NCI-H1436 treated with DMSO at 0.1 percent for 48 hours (cell line): ENCODE measurements at places on chromosomes 3 and 15.

DNA sequence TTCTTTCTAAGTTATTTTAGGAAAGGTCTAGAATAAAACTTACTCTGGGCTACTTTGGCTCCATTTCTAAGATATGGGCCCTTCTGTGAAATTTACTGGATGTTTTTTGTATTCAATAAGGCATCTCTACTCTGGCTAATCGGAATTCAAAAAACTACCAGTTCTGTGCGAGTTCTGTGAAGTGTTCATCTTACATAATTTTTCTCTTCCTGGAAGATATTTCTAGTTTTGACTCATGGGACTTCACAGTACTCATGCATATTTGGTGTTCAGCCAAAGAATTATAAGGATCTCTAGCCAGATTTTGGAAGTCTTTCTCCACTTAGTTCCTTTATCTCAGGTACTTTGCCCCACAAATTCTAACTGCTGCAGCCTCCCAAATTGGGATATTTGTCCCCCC lies 46.4 kb upstream of the MBNL1 start:
- no peak for DNase-seq

- no peak for DNase-seq
Measured at GRCh38 chr3:106534206-106534605, 665.4 kb upstream of the CBLB start.

- no peak for DNase-seq
Measured at GRCh38 chr3:123547881-123548519, 36.9 kb downstream of the HACD2 start.

- no peak for DNase-seq
Measured at GRCh38 chr3:126124148-126124868, 40.4 kb upstream of the SLC41A3 start.

- no peak for DNase-seq
Measured at GRCh38 chr3:45868213-45868612, 18.1 kb upstream of the CCR9 start.

DNA sequence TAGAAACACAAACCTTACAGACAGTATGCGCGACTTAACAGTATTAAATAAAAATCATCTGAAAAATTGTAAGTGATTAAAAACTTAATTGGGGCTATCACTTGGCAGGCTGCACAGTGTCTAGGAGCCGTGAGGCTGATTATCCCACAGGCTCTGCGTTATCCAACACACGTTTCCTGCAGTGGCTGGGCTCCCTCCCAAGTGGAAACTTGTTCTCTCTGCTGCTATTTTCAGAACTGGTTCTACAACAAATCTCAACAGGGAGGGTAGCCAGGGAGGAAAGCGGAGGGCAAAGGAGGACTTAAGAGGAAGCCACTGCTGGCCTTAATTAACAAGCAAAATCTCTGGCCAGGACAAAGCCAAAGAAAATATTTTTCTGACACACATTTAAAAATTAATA lies 555.2 kb downstream of the MAGI1 start:
- no peak for DNase-seq

GRCh38 chr3:16415911-16416476 lies 97.5 kb downstream of the RFTN1 start:
- DNase-seq, result no peak

DNA sequence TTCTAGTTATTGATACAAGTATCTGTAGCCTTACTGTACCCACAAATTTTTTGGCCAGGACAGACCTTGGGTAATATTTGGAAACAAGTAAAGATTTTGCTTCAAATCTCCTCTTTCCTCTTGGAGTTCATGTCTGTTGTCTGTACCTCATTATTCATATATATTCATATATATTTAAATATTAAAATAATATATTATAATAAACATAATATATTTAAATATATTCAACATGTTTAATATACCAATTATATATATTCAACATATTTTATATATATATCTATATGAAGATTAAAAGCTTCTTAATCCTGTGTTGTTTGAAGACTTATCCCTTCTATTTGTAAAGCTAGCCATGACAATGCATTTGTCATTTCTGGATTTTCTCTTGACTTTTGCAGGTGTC lies 38.1 kb downstream of the ZIC1 start:
- no peak for DNase-seq

DNA sequence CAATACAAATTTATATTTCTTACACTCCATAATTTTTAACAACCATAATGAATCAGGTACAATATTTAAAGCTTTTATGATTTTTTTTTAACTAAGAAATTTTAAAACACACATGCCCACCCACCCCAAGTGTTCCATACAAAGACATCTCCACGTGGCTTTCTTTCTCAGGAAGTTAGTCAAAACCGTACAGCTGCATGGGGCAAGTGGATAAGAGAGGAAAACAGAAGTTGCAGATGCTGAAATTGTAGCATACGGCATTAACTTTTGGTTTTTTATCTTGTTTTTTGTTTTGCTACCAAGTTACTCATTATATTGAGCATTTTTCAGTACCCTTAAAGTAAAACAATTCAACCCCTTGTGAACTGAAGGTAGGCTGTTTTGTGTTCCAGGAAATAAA lies 14.8 kb downstream of the GNB4 start:
- DNase-seq, result no peak

GRCh38 chr15:92667970-92668485 lies 12.5 kb upstream of the FAM174B start:
- DNase-seq, result no peak

DNA sequence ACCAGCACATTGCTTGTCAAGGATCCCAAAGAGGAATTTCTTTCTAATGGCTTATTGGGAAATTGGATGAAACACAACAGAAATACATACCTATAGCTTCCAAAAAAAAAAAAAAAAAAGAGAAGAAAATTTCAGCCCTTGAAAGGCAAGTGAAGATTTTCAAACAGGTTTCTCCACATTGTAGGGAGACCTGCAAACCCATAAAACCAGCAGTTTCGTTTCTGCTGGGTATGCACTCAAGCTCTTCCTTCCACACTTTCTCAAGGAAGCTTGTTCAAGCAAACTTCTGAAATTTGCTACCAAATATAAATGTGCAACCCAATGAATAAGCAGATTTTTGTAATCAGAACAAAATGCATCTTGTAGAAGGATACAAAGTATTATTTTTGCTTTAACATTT lies 15.9 kb upstream of the SH3BP5 start:
- DNase-seq, result no peak

GRCh38 chr15:60172143-60172542 lies 168.0 kb downstream of the FOXB1 start:
- DNase-seq, result no peak

GRCh38 chr3:53506110-53506762 lies 11.8 kb downstream of the CACNA1D start:
- DNase-seq, result no peak
